ENCODE measurements at places on chromosomes 7 and 10.

GRCh38 chr7:26567266-26567665 lies 275.6 kb downstream of the SNX10 start:
- DNase-seq: no peak

DNA sequence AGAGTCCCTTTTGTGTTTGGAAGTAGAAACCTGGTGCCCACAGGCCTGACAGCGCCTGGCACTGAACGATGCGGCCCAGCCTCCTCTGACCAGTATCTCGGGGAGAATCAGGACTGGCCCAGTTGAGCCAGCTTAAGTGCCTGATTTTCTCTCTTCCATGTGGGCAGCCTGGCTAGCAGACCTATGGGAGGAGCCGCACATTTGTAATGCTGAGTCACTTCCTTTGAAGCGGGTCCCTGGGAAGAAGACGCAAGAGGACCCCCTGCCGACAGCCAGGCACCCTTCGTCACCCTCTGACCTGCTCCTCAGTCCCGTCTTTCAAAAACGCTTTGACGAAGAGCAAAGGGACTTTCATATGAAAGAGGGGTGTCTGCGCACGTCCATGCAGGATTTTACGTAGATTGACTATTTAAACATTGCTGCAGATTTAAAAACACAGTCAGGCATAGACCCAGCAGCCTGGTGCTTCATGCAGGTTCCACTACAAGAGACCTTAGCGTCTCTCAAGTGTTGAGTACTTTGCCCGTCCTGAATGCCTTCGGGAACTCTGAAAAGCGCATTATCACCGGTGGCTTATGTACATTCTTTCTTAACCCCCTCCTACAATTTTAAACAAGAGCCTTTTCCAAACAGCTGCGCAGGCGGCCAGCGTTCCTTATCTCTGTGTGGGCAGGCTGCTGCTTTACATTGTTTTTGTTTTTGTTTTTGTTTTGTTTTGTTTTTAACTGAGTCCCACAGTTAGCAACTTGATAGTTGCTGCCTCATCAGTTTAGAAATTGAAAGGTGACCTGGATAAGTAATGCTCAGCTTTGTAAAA lies 36.5 kb upstream of the AP5Z1 start:
- DNase-seq: no peak

DNA sequence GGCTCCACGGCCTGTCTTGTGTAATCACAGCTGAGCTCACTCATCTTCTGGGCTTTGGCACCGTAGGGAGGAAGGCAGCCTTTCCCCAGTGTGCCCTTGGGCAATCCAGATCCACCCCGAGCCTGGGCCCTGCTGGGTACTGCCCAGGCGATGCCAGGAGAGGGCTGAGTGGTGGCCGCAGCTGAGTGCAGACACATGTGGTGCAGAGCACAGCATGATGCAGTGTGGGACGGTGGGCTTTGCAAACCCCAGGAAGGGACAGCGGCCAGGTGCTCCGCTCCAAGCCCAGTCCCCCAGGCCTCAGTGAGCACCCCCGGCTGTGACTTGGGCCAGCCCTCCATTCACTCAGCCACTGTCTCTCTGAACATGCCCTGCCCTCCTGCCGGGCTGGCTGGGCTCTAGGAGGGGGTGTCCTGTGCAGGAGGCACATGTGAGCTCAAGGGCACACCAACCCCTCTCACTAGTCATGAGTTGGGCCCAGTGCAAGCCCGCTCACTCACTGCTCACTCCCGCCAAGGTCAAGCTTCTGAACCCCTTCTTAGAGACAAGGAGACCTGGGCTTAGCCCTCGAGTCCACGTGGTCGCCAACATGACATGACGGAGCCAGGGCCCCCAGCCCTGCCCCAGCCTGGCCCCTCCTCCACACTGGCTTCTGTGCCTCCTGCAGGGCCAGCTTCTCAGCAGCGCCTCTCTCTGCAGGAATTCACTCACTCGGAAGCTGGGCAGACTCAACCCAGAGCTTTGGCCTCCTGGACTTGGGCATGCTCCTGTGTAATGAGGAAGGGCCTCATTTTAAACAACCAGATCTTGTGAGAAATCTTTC lies 77.5 kb upstream of the INSIG1 start:
- DNase-seq: no peak

DNA sequence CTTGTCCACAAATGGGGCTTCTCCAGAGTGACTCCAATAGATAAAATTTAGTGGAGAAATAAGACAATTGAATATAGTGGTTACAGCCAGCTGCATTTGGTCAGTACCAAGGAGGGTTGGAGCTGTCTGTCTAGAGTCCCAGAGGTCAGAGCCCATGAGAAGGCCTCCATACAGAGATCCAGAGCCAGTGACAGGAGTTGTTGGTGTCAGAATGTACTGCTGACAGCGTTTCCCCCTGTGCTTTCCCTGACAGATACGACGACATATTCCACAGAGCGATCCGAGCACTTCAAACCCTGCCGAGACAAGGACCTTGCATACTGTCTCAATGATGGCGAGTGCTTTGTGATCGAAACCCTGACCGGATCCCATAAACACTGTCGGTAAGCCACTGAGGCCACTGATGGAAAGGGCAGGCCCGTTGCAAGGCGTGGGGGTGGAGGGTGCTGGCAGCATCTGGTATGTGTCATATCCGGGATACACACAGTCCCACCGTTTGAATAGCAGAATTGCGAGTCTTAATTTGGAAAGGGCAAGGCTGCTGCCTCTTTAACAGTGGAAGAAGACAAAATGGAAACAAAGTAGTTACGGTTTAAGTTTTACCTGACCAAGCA lies 483.6 kb downstream of the NRG3 start:
- DNase-seq: no peak

GRCh38 chr10:71632896-71633600 lies 86.5 kb downstream of the C10orf105 start:
- DNase-seq: no peak

DNA sequence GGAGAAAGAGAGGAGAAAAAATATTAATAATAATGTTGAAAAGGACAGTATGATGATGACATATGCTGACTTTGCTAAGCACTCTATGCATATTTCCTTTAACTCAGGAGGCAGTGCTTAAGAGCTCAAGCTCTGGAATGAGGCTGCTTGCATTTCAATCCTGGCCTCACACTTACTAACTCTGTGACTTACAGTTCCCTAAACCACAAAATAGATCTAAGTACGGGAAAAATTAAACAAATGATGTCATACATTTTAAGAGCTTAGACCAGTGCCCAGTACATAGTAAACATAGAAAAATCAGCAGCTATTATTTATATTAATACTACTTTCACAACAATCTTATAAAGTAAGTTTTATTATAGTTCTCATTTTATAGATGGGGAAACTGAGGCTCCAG lies 61.3 kb downstream of the GFRA1 start:
- no peak for DNase-seq

DNA sequence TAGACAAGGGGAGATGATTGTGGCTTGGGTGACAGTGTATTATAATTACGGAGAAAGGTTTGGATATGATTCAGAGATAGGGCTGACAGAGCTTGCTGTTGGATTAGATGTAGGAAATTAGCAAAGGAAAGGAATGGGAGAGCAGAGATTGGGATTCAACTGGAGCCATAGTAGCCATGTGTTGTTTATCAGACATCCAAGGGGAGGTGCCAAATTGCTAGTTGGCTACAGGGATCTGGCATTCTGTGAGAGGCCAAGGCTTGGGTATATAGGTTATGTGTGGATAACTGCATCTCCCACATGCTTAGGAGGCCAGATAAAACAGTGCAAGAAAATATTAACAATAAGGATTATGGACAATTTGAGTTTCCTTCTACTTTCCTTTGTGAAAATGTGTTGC lies 34.9 kb downstream of the CSGALNACT2 start:
- no peak for DNase-seq

DNA sequence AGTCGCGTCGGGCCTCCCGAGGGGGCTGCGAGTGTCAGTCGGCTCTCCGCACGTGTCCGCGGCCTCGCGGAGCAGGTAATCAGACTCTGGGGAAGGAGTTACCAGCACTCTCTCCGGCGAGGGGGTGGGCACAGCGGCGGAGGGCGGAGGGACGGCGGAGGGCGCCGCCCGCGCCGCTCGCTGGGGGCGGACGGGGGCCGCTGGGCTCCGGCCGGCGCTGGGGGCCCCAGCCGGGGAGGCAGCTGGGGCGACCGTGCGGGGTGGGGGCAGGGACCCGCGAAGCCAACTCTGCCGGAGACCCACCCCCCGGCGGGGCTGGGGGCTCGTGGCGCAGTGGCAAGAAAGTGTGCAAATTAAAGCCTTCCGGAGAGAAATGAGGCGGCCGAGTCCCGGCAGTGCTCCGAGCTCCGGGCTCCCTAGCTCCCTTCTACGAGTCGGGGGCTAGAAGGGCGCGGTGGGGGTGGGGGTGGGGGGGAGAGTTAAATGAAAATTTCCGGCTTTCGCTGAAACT lies at the start of gene CDK6:
Gene CDK6, minus strand, starts transcription at position 85 of the 511 bp plus-strand sequence. CDS start 3,250 bp downstream, outside the sequence.
- peak; percentile 62 for DNase-seq

DNA sequence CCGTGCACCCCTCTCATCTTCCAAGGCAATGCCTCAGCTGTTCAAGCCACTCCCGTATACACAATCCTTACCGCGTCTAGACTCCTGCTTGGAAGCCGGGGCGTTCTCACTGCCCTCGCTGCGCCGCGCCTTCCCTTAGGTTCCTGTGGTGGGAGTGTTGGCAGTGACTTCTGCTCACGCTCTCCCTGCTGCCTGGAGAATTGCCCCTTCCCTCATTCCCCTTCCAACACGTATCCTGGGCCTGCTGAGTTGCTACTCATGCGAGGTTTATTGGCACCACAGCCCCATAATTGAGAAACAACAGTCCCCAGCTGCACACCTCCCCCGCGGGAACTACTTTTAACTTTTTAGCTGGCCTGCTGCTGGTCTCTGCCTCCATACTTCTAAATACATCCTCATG lies 31.9 kb downstream of the RBM17 start:
- DNase-seq: no peak

GRCh38 chr7:73954181-73954580 lies 73.8 kb upstream of the ELN start:
- no peak for DNase-seq

GRCh38 chr10:28722065-28722803 lies 44.9 kb downstream of the BAMBI start:
- no peak for DNase-seq

- DNase-seq: no peak
These were observed 127.5 kb downstream of the ABCA13 start for GRCh38 chr7:48298779-48299178.

- no peak for DNase-seq
These were observed 81.4 kb upstream of the CAPZA2 start for GRCh38 chr7:116780966-116781365.

GRCh38 chr10:114810926-114811325 lies 10.7 kb upstream of the FHIP2A start:
- DNase-seq: no peak

- no peak for DNase-seq
These were observed 362.7 kb downstream of the DNAJB6 start for GRCh38 chr7:157699357-157700013.

DNA sequence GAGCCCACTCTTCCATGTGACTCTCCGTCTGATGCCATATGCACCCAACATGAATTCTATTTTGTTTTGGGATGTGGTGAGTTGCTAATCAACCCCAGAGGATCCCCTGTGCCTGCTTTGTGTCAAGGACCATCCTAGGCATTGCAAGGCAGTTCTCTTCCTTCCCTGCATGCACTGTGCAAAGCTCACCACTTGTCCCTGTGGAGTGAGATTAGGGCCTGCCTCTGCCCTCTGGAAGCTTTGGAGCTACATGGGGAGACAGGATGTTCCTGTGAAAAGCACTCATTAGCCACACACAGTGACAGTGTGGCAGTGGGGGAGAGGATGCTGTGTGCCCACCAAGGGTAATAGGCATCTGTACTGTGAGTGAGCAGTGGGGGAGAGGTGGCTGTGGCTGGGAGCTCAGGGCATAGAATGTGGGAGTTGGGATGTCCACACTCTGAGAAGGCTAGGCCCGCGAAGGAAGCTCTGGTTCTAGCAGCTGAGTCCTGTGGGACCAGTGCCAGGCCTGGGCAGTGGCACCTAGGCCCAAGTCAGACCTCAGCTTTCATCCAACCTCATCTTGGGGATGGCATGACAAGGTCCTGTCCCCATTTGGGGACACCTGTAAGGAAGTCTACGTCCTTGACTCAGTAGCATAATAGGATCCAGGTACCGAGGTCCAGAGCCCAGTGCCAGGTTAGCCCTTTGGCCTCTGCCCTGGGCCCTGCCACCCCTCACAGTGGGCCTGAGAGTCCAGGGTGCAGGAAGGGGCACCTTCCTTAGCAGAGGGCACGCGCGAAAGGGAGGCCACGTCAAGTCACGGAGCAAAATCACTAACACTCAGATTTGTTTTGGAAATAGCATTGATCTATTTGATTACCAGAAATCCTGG lies 6.6 kb downstream of the ADRA2A start:
- DNase-seq: no peak

- no peak for DNase-seq
These were observed 9.0 kb downstream of the ELMO1 start for GRCh38 chr7:37439653-37440026.

DNA sequence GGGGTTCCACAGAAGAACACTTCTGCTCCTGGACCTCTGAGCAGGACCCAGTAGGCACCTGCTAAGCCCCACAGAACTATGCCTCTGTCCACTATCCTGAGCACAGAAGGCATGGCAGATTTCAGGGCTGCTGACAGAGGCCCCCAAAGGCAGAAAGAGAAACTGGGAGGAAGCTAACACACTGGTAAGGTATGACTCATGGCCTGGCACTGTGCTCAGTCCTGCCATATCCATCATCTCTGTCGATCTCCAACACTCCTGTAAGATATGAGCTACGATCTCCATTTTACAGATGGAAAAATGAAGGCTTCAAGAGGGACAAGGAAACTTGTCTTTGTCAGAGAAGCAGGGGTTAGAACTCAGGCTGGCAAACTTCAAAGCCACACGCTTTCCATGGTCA lies 62.2 kb downstream of the GRID1 start:
- no peak for DNase-seq

DNA sequence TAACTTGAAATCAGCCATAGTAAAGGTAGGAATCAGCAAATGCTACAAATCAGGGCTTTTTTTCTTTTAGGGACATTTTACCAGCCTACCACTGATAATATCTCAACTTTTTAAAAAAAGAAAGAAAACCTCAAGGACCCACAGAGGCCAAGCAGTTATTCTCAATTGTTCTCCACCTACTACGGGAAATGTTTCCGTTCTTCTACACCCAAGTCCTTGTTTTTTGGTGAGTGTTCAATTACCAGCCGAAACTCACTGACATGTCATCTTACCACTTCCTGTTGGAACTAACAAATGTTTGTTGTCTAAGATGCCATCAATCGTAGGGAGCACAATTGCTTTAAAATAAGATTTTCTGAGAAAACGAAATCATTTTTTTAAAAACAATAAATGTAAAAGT lies 50.2 kb upstream of the CDK1 start:
- DNase-seq: no peak

DNA sequence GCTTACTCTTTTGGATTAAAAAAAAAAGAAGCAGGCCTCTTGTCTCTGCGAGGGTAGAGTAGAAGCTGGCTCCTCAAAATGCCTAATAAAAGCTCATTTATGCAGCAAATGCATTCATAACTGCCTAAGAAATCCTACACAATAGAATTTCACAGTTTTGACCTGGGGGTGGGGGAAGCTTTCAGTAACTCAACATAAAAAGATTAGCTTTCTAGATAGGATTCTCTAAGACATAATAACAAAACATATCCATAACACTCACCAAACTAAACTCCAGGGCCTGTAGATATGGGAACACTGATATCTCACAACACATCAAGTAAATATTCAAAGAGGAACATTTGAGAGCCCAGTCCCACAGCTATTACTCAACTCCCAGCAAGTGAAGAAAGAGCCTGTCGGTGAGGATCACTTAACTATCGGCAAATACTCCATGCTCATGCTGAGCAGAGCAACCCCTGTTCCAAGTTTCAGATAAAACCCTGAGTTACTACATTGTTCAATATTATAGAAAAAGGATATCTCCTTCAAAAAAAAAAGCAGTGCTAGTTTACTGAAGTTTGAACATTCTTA lies 88.1 kb downstream of the COBL start:
- DNase-seq: no peak

GRCh38 chr7:70947181-70947580 lies 184.8 kb upstream of the GALNT17 start:
- DNase-seq: no peak

All from activated T-helper 9 cell treated with anti-CD3 and anti-CD28 coated beads, Interleukin-2, amount 50 U/mL, for 16 hours (primary cell).